ENCODE measurements at places on chromosomes 16 and 17.

- DNase-seq, result no peak
These were observed 2.6 kb downstream of the LHX1 start for GRCh38 chr17:36939802-36940312.

DNA sequence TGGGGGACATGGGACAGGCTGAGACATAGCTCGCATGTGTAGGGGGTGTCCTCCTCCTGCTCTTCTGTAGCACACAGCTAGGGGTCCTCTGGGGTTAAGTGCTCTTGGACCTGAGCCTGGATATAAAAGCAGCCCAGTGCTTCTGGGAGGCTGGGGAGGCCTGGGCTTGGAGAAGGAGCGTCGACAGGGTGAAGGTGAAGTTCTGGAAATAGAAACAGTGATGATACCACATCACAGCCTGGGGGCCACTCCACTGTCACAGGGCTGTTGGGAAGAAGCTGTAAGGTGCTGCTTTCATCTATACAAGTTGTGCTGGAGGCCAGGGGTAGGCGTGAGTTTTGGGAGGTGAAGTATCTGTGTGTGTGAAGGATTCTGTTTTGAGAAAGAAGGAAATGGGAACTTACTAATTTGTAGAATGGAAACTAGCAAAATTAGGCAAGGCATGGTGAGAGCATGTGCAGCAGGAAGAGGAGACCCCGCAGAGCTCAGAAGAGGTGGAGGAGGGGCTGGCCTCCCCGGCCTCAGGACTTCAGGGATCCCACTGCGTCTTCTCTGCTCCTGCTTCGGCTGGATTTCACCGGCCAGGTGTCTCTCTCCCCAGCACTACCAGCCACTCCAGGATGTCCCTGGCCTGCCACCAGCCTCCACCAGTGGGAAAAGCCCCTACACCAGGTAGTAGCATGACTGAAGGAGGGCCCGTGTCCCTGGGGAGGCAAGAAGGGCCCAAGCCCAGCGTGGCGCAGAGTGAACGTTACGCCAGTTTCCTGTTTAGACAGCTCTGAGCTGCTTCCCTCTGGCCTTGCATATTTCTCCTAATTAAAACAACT, 19.4 kb downstream of the PLCG2 start:
- DNase-seq, result no peak

- no peak for DNase-seq
These were observed 904 bp downstream of the SLC6A2 start for GRCh38 chr16:55656691-55657092.

DNA sequence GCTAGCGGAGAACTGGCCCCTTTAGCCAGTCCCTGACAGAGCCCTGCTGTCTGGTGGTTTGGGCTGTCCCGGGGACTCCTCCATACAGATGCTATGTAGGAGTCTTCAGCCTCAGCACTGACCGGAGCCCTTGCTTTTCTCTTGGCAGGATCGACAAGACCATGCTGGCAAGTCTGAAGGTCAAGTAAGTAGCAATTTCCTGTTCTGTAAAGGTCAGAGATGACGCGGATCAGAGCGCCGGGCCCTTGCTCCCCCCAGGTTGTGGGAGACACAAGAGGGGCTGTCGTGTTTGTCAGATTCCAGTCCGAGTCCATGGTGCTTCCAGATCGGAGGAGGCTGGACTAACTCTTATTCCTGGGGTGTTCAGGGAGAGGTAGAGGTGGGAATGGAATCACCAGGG, 4.1 kb downstream of the RAP1GAP2 start:
- no peak for DNase-seq

DNA sequence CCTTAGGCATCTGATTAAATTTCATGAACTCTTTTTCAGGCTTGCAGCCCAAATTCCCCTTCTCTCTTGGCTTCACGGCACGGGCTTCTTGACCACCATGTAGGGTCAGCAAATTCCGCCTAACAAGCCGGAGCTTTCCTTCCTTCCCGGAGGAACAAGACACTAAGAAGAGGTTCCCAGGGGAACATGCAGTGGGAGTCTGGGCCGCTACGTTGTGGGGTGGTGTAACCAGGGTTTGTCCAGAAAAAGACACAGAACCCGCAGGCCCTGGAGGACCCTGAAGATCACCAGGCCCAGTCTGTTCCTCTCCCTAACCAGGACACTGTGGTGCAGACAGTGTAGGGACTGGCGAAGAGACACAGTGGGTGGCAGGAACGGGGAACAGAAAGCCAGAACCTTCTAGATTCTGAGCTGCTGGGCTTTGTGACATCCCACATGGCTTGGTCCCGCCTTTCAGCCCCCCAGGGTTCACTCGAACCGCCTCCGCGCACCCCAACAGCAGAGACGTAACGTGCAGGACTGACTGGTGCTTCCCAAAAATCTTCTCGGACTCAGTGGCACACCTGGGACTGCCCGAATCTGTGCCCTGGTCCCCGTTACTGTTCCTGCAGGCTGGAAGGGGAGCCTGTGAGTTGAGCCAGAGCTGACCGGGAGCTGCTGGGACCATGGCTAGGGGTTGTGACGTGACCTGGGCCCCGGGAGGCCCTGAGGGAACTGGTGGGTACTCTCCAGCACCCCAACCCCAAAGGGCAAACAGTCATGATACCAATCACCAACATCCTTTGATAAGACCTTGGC, 55.2 kb downstream of the TBC1D16 start:
- no peak for DNase-seq

- DNase-seq, result no peak
These were observed 1.3 kb downstream of the ERBB2 start for GRCh38 chr17:39701012-39701783.

- DNase-seq, result no peak
These were observed 1.8 kb upstream of the NECAB2 start for GRCh38 chr16:83966153-83966696.

GRCh38 chr16:476039-476438, 50.6 kb downstream of the RAB11FIP3 start:
- DNase-seq, result no peak

DNA sequence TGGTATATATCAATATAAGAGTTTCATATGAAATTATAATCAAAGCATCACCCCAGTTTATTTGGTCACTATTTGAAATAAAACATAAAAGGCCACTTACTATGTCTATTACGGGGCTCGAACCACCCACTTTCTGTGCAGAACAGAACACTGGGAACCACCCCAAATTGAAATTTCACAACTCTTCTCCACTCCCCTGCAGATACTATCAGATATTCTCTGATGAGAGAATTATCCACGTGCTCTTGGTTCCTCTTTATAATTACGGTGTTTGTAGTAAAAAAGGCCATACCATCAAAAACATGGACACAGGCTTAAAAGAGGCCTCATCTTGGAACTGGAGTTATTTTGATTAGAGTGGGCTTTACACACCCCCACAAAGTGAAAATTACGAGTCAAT, 82.8 kb downstream of the WDR59 start:
- no peak for DNase-seq

DNA sequence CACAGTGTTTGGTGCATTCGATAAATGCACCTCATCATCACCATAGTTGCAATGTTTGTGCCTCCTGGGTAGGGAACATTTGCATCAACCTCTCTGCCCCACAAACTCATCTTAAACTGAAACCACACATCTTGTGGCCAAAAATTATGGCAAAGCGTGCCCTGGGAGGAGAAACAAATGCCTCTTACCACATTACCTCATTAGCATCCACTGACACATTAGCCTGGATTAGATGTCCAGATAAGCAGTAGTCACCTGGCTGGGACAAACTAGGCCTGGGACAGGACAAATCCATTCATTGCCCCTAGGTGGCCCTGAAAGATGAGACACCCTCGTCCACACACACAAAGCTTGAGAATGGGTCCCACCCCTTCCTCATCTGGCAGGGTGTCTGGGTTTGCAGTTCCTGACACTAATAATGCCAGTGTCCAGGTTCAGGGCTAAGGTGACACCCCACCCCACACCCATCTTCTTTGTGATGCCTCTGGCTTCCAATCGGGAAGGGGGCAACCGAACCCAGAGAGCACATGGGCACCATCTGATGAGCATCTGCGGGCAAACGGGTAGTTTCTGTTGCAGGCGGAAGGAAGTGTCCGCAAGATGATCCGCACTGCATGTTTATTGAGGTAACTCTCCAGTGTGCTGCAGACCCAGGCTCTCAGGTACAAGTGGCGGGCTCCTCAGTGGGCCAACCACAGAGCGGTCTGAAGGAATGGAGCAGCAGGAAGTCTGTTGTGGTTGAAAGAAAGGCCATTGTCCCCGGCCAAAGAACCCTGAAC, 8.6 kb downstream of the XYLT1 start:
- DNase-seq, result no peak

DNA sequence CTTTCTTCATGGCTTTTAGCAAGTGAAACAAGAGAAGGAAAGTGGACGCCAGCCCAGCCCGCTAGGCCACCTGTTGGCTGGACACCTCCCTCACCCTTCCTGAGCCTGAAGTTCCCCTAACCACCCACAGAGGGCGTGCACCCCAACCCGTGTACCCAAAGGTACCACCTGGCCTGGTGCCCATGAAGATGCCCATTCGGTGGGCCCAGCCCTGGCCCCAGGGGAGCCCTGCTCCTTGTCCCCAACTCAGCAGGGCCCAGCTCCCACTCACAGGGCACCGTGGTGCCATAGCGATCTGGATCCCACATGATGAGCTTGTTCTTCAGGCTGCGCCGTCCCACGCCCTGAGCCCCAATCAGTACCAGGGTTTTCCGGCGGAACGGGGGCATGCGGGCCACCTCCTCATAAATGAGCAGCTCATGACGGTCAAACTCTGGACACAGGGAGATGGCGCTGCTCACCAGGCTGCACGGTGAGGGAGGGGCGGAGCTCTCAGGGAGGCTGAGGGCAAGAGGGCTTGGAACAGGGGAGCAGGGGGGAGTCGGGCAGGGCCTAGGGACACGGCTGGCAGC, 26.8 kb downstream of the MPP2 start:
- DNase-seq, result no peak

GRCh38 chr16:17633181-17633951, 162.6 kb upstream of the XYLT1 start:
- DNase-seq, result no peak

DNA sequence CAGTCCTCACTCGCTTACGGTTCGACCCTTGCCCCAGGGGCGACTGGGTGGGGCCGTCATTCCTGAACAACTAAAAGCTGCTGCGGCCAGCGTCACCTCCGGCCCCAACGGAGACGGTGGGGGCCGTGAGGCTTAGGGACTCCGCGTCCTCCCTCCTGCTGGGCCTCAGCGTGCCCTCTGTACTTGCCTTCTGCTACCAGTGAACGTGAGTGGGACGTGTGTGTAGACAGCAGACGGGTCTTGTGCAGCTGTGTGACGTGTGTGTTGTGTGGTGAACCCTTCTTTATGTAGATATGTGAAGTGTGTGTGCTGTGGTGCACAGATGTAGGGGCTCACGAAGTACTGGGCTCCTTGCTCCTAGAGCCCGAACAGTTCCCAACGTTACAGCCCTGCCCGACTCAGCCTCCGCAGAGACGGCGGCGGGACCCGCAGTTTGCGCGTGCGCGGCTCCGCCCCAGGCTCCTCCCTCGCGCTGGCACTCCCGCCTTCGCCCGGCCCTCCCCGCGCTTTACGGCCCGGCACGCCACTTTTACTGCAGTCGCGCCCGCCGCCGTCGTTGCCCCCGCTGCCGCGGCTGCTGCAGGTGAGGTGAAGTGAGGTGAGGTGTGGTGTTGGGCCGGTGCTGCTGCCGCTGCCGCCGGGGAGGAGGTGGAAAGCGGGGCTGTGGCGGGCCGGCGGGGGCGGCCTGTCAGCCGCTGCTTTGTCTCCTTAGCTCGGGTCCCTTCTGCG, at the start of gene PHAF1:
TSS of gene PHAF1 (plus strand) at position 535 of the 729 bp plus-strand sequence. CDS start 235 bp downstream, outside the sequence.
- peak; percentile 36 for DNase-seq

DNA sequence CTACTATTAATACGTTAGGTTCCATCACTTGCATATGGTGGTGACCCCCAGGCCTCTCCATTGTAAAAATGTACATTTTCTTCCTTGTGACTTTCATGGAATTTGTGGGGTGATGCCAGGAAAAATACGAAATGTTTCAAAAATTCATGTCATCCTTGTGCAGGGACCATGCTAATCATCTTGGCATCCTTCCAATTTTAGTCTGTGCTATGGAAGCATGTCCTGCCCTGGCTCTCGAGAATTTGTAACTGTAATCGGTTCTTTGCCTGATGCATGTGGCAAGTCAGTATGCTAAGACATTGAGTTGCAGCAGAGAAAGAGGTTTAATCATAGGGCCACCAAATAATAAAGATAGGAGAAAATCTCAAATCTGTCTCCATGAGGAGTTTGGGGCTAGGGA, 14.3 kb upstream of the GINS3 start:
- DNase-seq, result no peak

DNA sequence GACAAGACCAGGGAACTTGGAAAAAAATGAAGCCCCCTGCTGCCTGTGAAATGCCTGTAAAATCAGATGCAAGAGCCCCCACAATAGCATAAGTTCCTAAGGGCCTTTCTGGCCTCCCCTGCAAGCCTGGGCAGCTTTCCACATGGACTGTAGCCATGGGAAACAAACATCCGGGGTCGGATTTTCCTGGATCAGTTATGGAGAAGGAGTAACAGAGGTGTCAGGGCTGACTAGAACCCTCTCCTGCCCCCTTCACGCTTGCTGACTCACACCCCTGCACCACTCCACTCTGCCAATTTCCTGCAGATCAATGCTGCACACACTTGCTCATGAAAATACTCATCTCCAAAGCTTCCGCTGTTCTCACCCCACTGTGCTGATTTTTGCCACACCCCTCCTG, 258.6 kb downstream of the CBLN1 start:
- DNase-seq, result no peak

GRCh38 chr17:6910987-6911603, 79.6 kb upstream of the TEKT1 start:
- no peak for DNase-seq

- DNase-seq, result no peak
These were observed 103.1 kb downstream of the SDK2 start for GRCh38 chr17:73541111-73541510.

DNA sequence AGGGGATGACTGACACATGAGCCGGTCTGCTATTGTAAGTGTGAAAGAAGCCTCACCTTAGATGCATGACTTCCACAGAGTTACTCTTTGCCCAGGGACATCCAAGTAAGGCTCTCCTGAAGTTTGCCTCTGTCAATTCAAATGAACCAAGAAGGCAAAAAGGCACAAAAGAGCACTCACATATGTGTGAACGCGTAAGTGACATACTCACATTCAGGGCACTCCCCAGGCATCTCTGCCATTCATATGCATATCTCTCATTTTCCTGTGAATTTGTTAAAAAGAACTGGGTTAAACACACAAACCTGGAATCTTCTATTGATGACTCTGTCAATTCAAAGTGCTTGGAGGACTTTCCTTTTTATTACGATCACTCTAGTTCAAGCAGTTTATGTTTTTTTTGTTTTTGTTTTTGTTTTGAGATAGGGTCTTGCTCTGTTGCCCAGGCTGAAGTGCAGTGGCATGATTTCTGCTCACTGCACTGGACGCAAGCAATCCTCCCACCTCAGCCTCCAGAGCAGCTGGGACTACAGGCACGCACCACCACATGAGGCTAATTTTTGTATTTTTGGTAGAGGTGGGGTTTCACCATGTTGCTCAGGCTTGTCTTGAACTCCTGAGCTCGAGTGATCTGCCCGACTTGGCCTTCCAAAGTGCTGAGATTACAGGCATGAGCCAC, 49.4 kb downstream of the DUSP14 start:
- no peak for DNase-seq

GRCh38 chr17:36727577-36727976, 126.2 kb downstream of the MRM1 start:
- DNase-seq, result no peak

Data from NCI-H1436 treated with DMSO at 0.1 percent for 48 hours (cell line).